ENCODE measurements at places on chromosomes 1 and 21. TPM values are rescaled to one million over a fixed set of nuclear protein-coding genes. Genes with fewer than 3 reads are reported as not detected.

The SETDB1 gene
- 35.9 TPM for total RNA-seq

The TRPM2 gene
- total RNA-seq: not detected

DNA sequence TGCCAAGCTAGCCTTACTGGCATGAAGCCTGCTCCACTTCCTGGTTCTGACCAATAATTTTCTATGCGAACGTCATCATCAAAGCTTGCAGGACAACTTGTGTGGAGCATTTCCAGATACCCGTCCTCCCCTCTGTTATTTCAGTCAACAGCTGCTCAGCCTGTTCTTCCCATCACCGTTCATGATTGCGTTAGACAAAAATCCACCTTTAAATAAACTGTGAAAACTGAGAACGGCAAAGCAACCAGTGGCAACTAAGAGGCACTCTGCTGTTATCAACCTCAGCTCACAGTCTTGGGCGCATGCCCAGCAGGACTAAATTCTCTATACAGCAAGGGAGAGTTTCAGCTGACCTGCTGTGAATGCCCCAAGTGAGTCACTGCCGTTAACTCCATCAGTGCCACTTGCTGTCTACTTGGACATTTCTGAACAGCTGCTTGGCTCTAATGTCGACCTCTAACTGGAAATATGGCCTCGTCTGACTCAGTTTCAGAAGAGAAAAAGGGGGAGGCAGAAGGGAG is 207.4 kb upstream of the RUNX1 start:
- no peak for DNase-seq

- DNase-seq: no peak
Measured at GRCh38 chr1:35573198-35574124, at the start of gene TFAP2E. Gene TFAP2E (plus strand): TSS chr1:35573314. CDS start chr1:35573578, 264 bp downstream.

The ACTA1 gene
- total RNA-seq: 3.6 TPM

The DYNLT5 gene
- total RNA-seq: not detected

GRCh38 chr1:197141575-197141974 is 4.9 kb downstream of the ASPM start:
- no peak for DNase-seq

The TRIM46 gene
- total RNA-seq: 9.7 TPM

The SPRR1B gene
- not detected for total RNA-seq

The IGSF21 gene
- not detected for total RNA-seq

The IFI44 gene
- 6.6 TPM for total RNA-seq

The NEK2 gene
- total RNA-seq: 3.2 TPM

DNA sequence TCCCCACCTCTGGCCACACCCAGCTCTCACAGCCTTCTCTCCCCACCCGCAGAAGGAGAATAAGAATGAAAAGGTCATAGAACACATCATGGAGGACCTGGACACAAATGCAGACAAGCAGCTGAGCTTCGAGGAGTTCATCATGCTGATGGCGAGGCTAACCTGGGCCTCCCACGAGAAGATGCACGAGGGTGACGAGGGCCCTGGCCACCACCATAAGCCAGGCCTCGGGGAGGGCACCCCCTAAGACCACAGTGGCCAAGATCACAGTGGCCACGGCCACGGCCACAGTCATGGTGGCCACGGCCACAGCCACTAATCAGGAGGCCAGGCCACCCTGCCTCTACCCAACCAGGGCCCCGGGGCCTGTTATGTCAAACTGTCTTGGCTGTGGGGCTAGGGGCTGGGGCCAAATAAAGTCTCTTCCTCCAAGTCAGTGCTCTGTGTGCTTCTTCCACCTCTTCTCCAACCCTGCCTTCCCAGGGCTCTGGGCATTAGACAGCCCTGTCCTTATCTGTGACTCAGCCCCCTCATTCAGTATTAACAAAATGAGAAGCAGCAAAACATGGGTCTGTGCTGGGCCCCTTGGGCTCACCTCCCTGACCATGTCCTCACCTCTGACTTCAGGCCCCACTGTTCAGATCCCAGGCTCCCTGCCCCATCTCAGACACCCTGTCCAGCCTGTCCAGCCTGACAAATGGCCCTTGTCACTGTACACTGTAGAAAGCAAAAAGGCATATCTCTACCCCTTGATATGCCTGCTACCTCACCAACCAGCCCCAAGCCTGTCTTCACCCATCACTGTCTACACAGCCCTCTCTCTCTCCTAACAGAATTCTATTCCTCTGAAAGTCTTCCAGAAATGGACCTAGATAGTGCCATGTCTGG is 3.2 kb downstream of the S100A9 start:
- no peak for DNase-seq

The PRRX1 gene
- total RNA-seq: 224 TPM

DNA sequence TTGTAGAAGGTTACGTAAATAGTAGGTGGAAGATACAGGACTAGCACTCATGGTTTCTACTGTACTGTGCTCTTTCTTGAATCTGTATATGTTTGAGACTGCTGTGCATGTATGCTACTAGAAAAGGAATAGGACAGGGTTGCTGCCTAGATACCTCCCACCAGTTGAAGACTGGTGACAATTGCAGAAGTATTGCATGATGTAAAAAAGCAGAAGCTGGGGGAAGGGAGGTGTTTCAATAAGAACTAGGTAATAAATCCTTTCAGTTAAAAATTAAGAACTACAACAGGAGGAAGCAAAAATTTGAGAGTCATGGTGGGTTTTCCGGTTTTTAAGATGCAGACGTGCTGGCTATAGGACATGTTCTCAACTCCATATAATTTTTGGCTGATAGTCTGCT is 88.1 kb downstream of the CCDC30 start:
- no peak for DNase-seq

GRCh38 chr1:46618754-46619415 is 2.3 kb upstream of the MOB3C start:
- no peak for DNase-seq

- no peak for DNase-seq
Measured at GRCh38 chr1:170273291-170274130, 127.8 kb downstream of the NTMT2 start.

DNA sequence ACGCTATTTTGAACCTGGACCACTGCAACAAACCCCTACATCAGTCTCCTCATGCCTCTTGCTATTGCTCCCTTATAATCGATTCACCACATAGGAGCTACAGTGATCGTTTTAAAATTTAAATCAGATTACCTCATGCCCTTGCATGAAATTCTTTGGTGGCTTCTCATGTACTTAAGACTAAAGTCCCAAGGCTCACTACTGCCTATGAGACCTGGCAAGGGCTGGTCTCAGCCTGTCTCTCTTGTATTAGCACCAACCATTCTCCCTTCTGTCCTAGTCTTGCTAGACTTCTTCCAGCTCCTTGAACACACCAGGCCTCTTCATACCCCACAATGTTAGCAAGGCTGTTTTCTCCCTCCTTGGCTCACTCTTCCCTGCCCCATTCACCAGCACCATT is 6.5 kb upstream of the GNPAT start:
- no peak for DNase-seq

- DNase-seq: no peak
Measured at GRCh38 chr1:97350662-97351061, 570.2 kb downstream of the DPYD start.

DNA sequence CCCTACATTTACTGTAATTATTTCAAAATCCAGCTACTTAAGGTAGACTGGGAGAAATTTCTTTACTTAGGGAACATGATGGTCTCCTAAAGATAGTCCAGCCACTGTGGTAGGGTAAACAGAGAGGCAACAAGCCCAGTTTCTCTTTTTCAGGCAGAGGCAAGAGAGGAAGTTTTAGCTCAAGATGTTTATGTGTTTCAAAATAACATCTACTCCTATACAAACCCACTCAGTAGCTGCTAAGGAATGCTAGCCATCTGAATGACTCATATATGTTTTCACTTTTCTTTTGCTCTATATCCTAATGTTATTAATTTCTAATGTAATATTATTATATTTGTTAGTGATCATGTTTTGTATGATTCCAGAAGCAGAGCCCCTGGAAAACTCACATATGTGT is 856.6 kb downstream of the PLA2G4A start:
- no peak for DNase-seq

GRCh38 chr1:226082959-226083301 is 20.4 kb downstream of the H3-3A start:
- peak; percentile 94 for DNase-seq

GRCh38 chr21:33096426-33096825 is 26.5 kb downstream of the OLIG1 start:
- no peak for DNase-seq

The FCGR1A gene
- total RNA-seq: not detected

GRCh38 chr1:10022656-10023055 is 10.1 kb upstream of the UBE4B start:
- DNase-seq: no peak

The MCOLN3 gene
- not detected for total RNA-seq

The NMNAT1 gene
- total RNA-seq: 13.7 TPM

GRCh38 chr1:198352975-198353695 is 187.3 kb downstream of the ATP6V1G3 start:
- DNase-seq: no peak

The SELL gene
- total RNA-seq: not detected

DNA sequence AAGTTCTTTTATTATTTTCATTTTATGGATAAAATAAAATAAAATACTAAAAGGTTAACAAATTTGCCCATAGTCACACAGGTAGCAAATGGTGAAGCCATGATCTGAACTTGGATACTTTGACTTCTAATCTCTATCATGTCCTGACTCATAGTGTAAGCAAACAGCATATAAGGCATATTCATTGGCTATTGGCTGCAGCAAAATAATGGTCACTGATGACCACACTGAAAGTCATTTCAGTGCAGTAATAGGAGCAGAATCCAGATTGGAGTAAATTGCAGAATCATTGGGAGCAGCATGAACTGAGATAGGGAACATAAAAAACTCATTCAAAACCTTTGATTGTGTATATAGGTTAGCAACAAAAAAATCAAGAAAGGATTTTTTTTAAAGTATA is 262.9 kb downstream of the PLA2G4A start:
- DNase-seq: no peak

The PRKAB2 gene
- 29.5 TPM for total RNA-seq

Measured in chondrocyte (in vitro differentiated cells).